Stimulated activated CD4-positive, alpha-beta T cell treated with anti-CD3 and anti-CD28 coated beads, Interleukin-1b, Interleukin-23, amount 100 ng/mL, for 24 hours (primary cell): ENCODE measurements at places on chromosomes 11 and 22.

GRCh38 chr22:30483169-30483568 lies 11.4 kb upstream of the SEC14L3 start:
- no peak for DNase-seq

DNA sequence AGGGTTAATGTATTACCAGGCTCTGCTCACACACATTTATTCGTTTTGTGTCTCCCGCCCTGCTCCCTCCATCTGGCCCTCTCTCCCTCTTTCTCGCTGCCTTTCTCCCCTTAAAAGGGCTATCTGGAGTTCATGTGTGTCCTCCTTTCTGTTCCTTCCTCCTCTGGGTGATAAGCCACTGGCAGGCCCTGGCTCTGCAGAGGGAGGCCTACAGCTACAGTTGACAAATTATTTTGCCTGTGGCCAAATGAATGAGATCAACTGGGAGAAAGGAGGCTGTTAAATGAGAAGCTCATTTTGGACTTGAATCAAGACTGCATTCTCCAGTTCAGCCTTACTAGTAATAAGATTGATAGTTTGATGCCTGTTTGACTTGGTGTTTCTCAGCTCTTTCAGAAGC lies 17.5 kb upstream of the OPCML start:
- DNase-seq, result no peak

DNA sequence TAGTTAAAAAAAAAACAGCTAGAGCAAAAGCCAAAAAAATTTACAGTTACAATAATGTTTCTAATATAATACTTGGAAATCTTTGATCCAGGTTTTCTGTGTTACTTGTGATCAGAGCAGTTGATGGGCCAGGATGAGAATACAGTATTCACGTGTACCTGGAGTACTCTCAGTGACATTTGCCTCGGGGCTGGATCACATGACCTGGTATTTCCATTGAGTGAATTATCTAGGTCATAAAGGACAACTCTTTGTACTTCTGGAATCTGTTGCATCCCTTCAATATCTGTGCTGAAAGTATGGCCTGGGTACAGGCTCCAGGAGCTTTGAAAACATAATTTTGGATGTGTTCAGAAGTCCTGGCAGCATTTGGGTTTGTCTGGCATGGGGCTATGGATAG lies 93.5 kb downstream of the GRAMD1B start:
- DNase-seq, result no peak

GRCh38 chr11:66151273-66151672 lies 81.2 kb downstream of the PACS1 start:
- DNase-seq, result no peak

GRCh38 chr11:68993546-68993945 lies 12.8 kb upstream of the MRGPRD start:
- no peak for DNase-seq

- no peak for DNase-seq
Observed at GRCh38 chr11:106101819-106102218, 24.4 kb downstream of the AASDHPPT start.

DNA sequence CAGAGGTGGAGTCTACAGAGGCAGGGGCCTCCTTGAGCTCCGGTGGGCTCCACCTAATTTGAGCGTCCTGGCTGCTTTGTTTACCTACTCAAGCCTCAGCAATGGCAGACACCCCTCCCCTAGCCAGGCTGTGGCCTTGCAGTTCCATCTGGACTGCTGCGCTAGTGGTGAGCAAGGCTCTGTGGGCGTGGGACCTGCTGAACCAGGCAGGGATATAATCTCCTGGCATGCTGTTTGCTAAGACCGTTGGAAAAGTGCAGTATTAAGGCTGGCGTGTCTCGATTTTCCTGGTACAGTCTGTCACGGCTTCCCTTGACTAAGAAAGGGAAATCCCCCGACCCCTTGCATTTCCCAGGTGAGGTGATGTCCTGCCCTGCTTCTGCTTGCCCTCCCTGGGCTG lies 77.7 kb downstream of the GDPD4 start:
- DNase-seq, result no peak

DNA sequence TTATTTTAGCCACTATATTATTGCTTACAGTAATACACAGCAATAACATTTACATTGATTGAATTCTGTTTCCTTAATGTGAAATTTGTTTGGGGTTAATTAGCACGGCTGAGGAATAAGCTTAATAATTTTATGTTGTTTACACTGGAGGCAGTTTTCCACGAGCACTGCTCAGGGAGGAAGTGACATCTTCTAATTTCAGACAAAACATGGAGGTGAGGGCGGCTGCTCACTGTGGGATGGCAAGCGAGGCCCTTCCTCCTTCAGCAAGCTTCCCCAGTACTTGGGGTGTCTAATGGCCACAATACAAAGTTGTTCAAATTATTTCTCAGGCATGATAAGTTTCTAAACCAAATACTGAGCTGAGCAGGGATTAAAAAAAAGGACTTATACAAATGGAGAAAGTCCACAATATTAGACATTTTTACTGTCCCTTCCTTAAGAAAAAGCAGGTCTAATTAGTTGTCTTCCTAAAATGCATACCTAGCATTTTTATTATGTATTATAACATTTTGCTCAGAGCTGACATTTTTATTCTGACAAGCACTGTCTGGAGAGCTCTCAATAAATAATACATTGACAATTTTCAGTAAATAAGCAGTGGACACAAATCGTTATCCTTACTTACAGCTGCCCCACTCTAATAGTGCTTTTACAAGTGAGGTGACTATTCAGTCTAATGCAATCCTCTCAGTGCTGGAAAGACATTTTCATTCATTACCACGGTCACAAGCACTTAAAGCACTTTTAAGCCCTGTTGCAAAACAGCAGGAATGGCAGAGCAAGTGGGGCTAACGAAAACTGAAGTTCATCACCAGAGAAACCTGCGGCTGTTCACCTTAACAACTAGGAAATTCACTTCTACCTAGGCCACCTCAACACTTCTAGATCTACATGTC lies 56.2 kb downstream of the SOX6 start:
- no peak for DNase-seq

DNA sequence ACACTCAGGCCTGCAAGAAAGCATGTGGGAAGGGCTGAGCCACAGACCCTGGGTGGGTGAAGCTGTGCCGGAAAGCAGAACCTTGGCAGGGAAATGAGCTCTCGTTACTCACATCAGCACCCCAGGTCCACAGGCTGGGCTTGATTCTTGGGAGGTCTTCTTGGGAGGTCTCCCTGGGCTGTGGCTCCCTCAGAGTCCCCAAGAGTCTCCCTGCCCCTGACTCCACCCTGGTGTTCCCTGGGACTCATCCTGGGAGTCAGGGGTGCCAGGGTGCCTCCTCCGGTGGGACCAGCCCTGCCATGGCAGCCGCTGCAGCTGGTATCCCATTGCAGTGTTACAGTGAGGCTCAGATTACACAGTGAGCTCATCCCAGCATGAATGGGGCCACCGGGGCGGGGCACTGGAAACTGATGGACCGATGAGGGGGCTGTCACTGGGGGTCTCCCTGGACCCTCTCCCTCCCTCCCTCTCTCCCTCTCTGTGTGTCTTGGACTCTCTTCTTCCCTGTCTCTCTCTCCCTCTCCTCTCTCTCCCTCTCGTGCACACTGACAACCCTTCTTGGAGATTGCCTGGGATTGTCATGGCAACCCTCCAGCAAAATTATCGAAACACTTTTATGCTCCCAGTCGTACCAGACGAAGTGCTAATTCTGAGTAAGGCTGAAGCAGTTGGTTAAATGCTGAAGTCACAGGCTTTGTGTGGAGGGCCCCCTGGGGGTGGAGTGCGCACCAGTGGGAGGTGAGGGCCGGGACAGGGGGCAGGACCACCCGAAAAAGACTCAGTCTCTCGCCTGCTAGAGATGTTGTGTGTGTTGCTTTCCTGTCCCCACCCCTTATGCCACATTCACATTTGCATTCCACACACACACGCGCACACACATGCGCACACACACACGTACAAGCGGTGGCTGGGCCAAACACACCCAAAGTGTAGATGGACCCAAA lies 8.6 kb upstream of the C11orf96 start:
- DNase-seq, result no peak

DNA sequence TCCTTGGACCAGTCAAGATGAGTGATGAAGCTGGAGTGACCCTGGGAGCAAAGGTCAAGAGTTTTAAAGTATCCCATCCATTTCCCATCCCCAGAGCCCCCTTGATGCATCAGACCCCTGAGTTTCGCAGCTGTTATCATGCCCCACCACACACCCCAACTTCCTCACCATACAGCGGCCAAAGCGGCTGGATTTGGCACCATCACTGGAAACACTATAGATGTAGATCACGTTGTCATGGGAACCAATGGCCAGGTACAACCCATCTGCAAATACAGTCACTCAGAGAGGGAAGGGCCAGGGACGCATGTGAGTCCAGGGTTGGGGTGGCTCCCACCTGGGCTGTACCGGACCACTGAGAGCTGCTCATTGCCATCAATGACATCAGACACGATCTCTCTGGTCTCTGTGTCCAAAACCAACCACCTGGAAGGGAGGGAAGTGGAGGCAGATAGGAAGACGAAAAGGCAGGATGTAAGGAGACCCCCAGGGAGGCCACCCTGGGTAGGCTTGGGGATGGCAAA lies 2.2 kb upstream of the MTA2 start:
- DNase-seq, result no peak

- DNase-seq, result no peak
Observed at GRCh38 chr11:13778345-13778744, 109.9 kb downstream of the FAR1 start.

- no peak for DNase-seq
Observed at GRCh38 chr11:6638429-6638828, 17.2 kb downstream of the DCHS1 start.

DNA sequence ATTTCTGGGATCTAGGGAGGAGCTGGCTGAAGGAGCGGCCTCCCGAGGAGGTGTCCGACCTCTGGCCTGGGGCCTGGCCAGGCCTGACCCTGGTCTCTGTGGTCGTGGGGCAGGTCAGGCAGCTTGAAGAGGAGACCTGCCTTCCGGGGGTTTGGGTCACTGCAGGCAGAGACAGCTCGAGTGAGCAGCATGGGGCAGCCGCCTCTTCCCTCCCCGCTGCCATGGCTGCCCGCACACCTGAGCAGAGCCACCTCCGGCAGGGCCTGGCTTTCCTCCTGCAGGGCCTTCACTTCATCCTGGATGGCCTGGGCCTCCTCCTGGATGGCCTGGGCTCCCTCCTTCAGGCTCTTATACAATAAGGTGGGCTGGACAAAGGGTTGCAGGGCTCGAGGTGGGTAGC lies 8.0 kb upstream of the NAALADL1 start:
- DNase-seq, result no peak

DNA sequence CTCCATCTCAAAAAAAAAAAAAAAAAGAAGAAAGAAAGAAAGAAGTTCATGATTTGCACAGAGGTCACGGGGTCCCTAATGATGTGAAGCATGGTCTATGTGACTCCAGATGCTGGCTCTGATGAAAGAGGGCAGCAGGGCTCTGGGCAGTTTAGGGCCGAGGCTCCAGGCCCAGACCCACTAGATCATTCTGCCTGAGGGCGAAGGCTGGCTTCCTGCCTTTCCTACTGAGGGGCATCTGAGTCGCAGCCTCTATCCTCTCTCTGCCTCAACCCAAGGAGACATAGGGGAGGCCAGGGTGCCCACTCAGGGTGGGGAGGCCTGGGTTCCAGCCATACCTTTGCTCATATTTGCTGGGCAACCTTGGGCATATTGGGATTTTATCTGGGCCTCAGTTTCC lies 4.8 kb downstream of the SLC35E4 start:
- no peak for DNase-seq

DNA sequence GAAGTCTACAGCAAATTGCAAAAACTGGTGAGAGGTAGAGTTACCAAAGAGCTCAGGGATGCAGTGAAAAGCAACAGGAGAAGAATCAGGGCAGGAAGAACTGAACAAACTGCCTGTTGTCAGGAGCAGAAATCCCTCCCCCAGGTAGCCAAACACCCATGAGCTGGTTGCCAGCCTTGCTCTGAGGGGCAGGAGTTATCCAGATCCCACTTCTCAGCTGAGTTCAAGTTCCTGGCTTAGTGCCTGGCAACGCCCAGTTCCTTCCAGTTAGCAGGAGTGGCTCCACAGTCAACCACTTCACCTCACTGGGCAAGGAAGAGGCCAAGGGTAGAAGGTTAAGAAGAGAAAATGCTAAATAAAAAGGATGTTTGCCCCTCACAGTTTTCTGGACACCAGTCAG lies 1.9 kb upstream of the MPZL2 start:
- no peak for DNase-seq

DNA sequence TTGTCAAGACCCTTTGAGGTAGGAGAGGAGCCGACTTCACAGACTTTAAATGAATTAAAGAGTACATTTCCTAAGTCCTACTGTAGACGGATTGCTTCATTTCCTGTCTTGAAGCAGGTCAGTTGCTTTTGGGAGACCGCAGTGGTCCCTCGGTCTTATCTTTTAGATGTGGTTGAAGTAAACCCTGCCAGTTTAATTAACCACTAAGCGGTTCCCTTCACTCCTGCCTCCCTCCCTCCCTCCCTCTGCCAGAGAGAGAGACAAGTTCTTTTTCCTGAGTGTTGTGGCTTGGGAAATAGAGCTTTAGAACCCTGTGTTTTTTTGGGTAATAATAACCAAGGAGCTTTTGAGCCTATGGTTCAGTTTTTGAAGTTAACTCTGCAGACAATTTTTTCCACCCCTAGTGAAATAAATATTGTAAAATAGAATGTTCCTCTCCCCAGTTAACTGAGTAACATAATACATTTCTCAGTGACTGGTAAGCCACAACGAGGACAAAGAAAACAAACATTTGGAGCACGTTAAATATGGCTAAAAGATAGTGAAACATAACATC lies 147.5 kb downstream of the LDLRAD3 start:
- no peak for DNase-seq

DNA sequence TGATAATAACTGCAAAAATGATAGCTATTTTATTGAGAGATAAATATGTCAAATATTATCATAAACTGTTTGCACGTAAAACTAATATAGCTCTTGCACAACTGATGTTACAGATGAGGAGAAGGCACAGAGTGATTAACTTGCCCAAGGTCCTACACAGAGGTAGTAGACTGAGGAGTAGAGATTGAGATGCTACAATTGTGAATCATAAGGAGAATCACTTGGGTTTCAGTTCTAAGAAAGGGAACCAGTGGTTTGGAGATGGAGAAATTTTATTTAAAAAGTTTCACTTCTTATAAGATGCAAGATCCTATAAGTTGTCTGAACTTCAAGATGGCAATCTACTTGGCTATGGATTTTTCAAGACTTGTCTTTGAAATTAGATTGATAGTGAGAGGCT lies 224.8 kb upstream of the RAG2 start:
- no peak for DNase-seq

DNA sequence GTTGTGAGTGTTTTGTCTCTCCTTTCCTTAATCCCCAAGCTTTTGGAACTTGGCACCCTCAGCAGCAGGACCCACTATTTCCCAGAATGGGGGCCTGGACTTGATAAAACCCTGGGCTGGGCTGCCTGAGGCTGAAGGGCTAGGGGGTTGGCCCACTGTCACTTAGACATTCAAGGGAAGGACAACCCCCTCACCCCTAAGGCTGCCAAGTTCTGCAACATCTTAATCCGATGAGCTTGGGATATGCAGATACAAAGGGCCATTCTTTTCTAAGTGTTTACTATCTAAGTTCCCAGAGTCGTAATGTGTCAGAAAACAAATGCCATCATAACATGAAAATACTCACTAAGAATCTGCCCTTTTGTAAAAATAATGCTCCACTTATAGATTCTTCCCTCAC lies 42.9 kb downstream of the IRAG1 start:
- no peak for DNase-seq

GRCh38 chr22:38788021-38788816 lies 5.7 kb downstream of the DNAL4 start:
- DNase-seq, result no peak

GRCh38 chr11:94017446-94017845 lies 3.7 kb upstream of the HEPHL1 start:
- DNase-seq, result no peak

GRCh38 chr11:132605825-132606570 lies 926.3 kb downstream of the OPCML start:
- DNase-seq, result no peak
